ENCODE measurements at places on chromosomes 12 and 14.
A peak's percentile ranks its signal among the peaks of the same experiment; 100 is the strongest.

DNA sequence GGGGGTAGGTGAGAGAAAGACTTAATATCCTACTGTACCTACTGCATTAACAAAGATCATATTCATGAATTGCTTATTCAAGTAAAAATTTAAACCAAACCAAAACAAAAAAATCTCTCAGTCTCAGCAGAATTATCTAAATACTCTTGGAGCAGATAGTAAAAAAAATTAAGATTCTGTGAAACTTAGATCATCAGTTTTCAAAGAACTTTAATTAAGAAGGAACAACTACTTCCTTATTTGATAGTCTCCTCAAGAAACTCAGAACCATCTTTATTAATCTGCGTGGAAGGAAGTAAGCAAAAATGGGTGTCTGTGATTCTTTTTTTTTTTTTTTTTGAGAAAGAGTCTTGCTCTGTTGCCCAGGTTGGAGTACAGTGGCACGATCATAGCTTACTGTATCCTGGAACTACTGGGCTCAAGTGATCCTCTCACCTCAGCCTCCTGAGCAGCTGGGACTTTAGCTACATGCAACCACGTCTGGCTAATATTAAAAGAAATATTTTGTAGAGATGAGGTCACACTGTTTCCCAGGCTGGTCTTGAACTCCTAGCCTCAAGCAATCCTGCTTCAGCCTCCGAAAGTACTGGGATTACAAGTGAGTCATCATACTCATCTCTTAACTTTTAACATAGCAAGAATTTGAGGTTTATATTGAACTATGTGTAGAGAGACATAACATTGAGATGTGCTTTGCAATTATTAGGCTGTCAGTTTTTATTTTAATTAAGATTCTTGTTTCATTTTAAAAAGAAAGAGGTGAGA, 37.4 kb downstream of the GAS2L3 start:
- no peak for DNase-seq

GRCh38 chr12:116274551-116275375, 2.7 kb downstream of the MED13L start:
- DNase-seq, result no peak

- no peak for DNase-seq
Observed at GRCh38 chr14:31197671-31198070, 9.9 kb downstream of the HECTD1 start.

GRCh38 chr12:82648259-82648909, 38.3 kb upstream of the TMTC2 start:
- no peak for DNase-seq

DNA sequence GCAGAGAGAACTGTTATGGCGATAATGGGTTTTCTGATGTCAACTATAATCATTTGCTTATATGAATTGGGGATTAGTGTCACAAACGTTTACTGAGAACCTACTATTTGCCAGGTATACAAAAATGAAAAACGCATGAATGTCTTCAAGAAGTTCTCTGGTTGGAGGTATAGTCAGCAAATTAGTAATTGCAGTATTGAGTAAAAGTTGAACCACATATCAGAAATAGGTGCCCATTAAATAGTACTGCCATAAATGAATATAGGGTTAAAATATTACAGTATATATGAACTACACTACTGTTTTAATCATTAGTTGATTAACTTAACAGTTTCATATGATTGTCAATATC, 60.0 kb downstream of the PTPRB start:
- DNase-seq, result no peak

- DNase-seq, result peak; percentile 62
Observed at GRCh38 chr14:103624860-103625259, 4.2 kb upstream of the KLC1 start.

GRCh38 chr12:79891506-79892162, 43.3 kb downstream of the PPP1R12A start:
- no peak for DNase-seq

GRCh38 chr12:91381309-91381804, 198.7 kb upstream of the DCN start:
- peak; percentile 83 for DNase-seq

- DNase-seq, result no peak
Observed at GRCh38 chr14:94591871-94592270, 10.6 kb downstream of the SERPINA5 start.

GRCh38 chr12:93585247-93585646, 12.8 kb downstream of the SOCS2 start:
- DNase-seq, result no peak

DNA sequence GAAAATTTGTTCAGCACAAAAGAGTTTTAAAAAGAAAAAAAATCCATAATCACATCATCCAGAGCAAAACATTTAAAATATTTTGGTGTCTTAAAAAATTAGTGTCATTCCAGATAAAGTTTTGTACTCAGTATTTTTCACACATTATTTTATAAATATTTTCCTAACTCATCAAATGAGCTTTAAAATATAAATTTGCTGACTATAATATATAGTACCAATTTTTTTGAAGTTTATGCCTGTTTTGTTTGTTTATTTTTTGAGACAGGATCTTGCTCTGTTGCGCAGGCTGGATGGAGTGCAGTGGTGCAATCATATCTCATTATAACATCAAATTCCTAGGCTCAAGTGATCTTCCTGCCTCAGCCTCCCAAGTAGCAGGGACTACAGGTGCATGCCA, 164.1 kb downstream of the SLC41A2 start:
- no peak for DNase-seq

GRCh38 chr12:28027328-28027727, 54.8 kb upstream of the PTHLH start:
- DNase-seq, result no peak

DNA sequence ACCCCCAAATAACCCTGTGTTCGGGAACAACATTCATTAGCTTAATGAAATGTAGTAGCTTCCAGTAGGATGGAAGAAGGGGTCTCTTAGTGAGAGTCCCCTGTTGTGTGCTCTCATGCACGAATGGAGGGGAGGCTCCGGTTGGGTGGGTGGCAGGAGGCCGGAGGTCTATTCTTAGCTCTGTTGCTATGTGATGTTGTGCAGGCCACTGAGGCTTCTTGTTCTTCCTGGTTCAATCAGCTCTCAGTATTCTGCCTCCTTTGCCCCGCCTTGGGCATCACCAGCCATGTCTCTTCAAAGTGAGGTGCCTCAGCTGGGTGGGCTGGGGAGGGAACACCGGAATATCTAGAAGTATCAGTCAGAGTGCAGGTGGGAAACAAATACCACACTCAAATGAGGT, 50.8 kb downstream of the KCNA1 start:
- no peak for DNase-seq

DNA sequence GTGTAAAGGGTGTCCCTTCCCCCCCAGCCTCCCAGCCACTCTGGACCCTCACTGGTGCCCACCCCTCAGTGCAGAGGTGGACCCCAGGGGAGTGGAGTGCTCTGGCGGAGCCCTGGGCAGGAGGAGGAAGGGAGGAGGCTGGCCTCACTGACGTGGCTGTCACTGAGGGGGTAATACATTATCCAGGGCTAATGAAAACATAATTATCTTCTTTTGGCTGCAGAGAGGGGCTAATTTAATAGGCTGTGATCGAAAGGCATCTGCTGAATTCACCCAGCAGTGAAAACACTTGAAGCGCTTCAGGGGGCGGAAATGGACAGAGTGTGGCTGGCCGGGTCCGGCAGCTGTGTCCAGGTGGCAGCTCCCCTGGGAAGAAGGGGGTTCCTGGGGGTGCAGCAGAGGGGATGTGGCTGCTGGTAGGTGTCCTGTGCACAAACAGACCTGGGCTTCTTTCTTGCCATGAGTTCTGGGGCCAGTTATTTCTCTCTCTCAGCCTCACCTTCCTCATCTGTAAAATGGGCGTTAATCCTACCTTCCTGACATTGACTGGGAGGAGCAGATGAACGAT, 3.7 kb upstream of the NOS1 start:
- DNase-seq, result no peak

All from retinal pigment epithelial cell (primary cell).